ENCODE measurements at places on chromosomes 4 and X.

DNA sequence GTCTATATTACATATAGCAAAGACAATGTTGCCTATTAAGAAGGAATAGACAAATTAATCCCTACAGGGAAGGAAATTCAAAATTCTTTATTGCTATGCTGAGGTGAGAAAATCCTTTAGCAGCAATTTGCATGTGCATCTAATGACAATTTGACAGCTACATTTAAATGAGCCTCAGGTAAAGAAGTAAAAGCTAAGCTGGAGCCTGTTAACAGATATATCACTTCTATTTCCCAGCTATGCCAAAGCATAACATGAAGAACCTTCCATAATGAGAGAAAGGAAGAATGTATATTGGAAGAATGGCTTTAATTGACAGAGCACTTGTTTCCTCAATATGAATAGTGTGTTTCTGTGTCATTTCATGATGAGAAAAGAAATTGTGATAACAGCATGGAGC is 71.6 kb downstream of the BMP3 start:
- DNase-seq: no peak

DNA sequence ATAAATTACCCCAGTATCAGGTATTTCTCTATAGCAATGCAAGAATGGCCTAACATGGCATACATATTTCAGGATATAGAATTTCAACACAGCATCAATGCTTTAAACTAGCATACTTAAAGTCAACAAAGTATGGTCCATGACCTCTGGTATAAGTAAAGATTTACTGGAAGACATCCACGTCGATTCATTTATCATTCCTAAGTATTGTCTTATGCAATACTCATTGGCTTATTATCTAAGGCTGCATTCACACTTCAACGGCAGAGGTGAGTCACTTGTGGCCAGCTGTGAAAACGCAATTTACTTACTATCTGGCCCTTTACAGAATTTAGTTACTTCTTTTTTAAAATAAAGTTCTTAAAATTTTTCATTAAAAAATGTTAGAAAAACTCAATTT is 42.6 kb downstream of the ADGRA3 start:
- no peak for DNase-seq

DNA sequence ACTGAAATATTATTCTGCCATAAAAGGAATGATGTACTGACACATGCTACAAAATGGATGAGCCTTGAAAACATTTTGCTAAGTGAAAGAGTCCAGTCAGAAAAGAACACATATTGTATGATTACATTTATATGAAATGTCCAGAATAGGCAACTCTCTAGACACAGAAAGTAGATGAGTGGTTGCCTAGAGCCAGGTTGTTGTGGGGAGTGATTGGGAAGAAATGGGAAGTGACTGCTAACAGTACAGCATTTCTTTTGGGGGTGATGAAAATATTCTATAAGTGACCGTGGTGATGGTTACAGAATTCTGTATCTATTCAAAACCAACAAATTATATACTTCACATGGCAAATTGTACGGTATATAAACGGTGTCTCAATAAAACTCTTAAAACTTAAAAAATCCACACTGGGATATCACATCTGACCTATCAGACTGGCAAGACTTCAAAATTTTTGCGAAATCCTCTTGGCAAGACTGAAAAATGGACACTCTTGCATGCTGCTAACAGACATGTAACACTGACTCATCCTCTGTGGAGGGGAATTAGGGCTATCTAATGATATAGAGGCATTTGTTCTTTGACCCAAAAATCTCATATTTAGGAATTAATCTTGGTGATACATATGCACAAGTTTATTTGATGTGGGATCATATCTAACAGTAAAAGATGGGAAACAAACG is 71.8 kb downstream of the FAM13A start:
- DNase-seq: no peak

GRCh38 chr4:45062935-45063545 is 336.7 kb upstream of the GNPDA2 start:
- no peak for DNase-seq

- no peak for DNase-seq
Measured at GRCh38 chr4:10623241-10623640, 61.3 kb downstream of the CLNK start.

DNA sequence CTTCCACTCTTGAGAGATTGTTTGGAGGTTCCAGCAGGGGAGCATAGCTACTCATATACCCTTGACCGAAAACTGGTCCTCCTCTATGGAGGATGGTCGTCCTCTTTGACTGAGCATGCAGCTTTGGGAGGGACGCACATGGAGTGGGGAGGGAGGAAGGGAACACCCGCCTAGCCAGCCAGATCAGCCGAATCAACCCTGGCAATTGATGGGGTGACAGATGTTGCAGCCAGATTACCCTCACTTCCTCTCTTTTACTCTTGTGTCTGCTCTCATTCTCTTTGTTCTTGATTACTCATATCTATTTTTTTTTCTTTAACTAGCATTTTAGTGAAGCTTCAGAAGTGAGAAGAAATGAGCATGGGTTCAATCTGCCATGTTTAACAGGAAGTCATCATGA is 19.6 kb downstream of the MGST2 start:
- no peak for DNase-seq

- no peak for DNase-seq
Measured at GRCh38 chr4:112813790-112814189, 176.8 kb downstream of the LARP7 start.

DNA sequence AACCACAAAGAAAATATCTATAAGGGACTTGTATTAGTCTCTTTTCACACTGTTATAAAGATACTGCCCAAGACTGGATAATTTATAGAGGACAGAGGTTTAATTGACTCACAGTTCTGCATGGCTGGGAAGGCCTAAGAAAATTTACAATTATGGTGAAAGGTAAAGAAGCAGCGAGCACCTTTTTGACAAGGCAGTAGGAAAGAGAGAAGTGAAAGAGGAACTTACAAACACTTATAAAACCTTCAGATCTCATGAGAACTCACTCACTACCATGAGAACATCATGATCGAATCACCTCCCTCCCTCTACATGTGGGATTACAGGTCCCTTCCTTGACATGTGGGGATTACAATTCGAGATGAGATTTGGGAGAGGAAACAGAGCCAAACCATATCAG is 856.0 kb downstream of the TRAM1L1 start:
- no peak for DNase-seq

DNA sequence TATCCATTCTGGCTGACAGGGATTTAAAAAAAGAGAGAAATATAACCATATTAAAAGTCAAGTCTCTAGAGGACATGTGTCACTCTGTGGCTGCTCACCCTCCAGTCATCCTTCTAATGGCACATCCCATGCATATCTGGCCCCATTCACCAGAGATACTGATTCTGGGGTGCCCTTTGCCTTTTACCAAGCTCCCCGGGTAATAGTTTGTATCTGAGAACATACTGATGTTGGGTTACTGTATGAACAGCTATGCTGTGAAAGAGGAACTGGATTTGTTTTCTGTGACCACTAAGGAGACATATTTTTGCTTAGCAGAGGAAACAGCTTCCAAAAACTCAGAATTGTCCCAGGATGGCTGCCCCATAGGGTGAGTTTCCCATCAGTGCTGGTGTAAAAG is 56.0 kb downstream of the SAT1 start:
- no peak for DNase-seq

DNA sequence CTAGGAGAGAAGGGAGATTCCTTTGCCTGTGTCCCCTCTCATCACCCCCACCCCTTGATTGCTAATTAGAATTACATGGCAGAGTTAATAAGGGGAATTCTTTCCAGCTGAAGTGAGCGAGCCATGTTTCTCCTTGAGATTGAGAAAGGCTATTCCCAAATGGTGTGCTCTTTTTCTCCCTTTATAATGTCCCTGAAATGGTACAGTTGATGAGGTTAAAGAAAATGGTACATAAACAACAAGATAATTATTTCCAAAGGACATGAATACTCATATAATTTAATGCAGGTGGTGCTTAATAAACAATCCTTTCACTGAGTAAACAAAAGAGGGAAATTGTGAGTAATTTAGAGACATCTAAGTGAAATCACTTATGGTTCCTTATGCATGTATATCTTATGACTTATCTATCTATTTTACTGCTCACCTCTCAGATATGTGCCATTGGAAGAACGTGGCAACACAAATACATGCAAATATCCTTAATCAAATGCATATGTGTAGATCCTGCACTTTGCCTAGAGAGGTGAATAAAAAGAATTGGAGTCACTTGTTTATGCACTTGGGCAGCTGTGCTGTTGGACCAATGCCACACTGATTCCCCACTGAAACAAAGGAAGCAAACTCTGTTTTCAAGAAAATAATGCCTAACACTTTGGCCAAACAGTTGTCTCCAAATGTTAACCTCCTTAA is 106.6 kb upstream of the WDR44 start:
- DNase-seq: no peak

DNA sequence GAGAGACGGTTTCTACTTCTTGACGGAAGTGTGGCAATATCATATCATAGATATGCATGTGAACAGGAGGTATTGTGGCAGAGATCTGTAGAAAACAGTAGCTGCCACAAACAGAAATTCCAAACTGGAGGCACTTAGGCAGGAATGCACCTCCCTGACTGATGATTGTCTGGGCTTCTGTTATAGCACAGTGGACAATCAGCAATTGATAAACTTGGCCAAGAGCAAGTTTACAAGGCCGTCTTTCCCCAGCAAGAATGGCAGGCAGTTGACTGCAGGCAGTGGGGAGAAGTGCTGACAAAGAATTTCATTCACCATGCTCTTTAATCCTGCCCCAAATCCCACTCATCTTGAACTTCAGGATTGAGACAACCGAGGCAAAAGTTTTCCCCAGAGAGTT is 114.4 kb upstream of the STOX2 start:
- no peak for DNase-seq

GRCh38 chr4:111717921-111718320 is 427.3 kb upstream of the FAM241A start:
- DNase-seq: no peak

- DNase-seq: peak; percentile 96
Measured at GRCh38 chr4:10093801-10094552, 22.6 kb downstream of the WDR1 start.

- DNase-seq: no peak
Measured at GRCh38 chrX:112852851-112853250, 12.2 kb upstream of the AMOT start.

DNA sequence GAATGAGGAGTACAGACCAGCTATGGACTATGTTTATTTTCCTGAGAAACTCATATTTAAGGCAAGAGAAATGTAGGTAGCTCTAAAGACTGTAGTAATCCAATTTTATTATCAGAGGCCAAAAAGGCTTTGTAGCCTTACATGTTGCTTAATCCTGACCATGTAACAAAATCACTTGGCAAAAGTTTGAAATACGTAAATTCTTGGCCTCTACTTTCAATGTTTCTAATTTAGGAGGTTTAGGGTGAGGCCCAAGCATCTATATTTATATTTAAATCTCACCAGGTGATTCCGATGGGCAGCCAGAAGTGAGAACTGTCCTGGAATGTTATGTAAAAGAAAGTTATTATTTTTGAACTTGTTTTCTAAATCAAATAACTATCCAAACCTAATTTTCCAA is 289.7 kb downstream of the IL1RAPL1 start:
- DNase-seq: no peak

- DNase-seq: no peak
Measured at GRCh38 chrX:9393571-9393970, 71.3 kb upstream of the TBL1X start.

DNA sequence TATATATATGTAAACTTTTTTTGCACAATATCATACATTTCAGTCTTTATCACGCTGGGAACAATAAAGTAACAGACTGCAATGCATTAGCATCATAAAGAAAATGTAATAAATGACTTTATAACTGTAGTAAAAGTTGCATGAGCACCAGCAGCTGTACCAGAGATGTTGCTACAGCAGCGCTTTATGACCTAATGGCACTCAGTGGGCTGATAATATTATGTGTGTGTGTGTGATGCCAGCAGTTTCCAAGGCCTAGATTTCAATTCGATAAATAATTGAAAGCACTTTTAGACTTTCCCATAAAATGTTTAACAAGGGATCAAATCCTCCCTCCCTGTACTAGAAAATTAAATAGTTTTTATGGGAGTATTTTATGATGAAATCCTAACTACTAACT is 367.6 kb upstream of the AGA start:
- DNase-seq: no peak

DNA sequence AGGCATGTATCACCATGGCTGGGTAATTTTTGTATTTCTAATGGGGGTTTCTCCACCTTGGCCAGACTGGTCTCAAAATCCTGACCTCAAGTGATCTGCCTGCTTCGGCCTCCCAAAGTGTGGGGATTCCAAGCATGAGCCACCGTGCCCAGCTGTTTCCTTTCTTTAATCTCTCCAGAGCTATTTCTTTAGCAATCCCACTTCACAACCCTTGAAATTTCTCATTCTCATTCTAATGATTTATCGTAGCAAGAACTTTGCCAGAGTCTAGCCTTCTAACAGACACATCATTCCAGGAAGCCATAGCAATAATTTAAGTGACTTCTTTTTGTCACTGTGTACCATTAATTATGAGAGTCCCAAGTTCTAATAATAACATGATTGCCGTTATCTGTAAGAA is 68.6 kb downstream of the RXFP1 start:
- no peak for DNase-seq

DNA sequence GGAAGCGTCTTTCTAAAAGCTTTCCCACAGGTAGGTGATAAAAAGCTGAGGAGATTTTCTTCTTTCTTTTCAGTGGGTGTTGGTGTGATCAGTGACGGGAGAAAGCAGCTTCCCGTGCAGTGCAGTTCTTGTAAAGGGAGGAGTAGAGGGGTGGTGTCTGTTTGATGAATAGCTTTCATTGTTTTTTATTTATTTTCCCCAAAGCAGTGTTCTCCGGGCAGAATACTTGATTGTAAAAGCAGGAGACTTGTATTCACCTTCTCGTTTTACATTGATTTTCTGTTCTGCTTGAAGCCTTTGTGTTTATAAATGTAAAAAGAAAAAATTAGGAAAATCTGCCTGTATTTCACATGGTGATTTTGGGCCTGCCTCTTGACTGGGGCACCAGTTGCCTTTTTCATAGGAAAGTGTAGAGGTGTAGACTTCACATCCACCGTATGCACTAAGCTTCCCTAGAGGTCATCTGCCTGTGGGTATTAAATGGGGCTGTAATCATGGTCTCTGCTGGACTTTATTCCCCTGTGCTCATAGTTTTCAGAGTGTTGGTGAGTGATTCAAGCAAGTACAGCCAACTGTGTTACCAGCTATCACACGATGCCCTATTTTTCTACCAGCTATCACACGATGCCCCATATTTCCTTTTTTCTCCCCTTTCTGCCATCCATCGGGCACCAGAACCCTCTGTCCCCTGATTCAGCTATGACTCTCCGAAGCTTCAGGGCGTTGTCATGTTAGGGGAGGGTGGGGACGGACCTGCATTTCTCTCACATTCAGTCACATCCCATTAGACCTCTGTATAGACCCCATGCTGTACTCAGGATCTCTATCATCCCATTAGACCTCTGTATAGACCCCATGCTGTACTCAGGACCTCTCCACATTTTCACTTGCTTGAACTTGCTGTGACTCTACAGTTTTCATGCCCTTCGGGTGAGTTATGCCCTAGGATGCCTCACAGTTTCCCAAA is 526.5 kb downstream of the TRIML1 start:
- DNase-seq: no peak

Measured in GF-D8 (cell line).